ENCODE measurements at places on chromosomes 13 and 19.
A peak's percentile ranks its signal among the peaks of the same experiment; 100 is the strongest.

GRCh38 chr13:111267205-111267604 is 53.2 kb upstream of the TEX29 start:
- no peak for DNase-seq

DNA sequence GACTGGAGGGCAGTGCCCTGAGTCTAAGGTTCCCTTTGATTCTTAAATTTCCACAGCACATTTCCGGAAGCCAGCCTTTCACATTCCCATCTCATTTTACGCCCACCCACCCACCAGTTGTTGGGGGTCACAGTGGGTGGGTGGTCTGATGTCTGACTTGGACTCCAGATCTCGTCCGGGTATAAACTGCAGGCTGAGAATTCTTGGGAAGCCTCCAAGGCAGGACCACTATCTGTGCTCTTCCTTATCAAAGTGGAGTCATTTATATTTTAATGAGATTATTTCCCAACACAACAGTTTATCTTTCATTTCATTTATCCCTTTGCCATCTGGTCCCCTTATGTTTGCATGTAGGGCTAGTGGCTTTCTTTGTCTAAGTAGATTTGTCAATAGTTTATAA is 3.6 kb upstream of the FAM124A start:
- no peak for DNase-seq

- DNase-seq = no peak
Measured at GRCh38 chr19:19652482-19653295, 9.2 kb upstream of the GMIP start.

DNA sequence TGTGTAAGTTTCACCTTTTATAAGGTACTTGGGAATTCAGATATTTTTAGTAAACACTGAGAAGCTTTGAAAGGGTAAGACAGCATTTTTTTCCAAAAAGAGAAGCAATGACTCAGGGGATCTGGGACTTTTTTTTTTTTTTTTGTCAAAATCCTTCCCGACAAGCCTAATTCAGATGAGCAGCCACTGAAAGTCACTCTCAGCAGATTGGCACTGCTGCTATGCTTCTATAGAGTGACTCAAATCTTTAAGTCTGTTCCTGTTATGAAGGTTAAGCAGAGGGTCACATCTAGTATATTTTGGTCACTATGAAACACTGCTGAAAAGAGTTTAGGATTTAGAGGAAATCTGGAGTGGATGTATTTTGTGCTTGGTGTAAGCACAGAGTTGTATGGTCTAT is 571.1 kb downstream of the MYO16 start:
- no peak for DNase-seq

DNA sequence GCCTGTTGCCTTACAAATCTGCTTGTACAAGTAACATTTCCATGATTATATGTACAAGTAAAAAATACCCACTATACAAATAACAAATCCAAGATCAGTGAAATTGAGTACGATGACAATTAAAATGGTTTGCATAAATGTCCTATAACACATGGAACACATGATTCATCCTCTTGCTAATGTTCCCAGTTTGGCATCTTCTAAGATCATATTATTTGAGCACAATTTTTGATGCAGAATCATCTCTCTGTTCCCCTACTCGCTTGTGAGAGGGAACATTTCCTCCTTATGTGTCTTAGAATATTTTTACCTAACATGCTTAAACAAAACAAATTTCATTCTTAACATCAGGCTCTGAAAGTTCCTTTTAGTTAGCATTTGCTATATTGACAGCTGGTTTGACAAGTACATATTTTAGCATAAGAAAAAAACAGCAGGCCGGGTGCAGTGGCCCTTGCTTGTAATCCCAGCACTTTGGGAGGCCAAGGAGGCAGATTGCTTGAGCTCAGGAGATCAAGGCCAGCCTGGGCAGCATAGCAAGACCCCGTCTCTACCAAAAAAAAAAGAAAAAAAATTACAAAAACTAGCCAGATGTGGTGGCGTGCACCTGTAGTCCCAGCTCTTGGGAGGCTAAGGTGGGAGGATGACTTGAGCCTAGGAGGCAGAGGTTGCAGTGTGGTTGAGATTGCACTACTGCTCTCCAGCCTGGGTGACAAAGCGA is 14.2 kb downstream of the ZNF331 start:
- no peak for DNase-seq

DNA sequence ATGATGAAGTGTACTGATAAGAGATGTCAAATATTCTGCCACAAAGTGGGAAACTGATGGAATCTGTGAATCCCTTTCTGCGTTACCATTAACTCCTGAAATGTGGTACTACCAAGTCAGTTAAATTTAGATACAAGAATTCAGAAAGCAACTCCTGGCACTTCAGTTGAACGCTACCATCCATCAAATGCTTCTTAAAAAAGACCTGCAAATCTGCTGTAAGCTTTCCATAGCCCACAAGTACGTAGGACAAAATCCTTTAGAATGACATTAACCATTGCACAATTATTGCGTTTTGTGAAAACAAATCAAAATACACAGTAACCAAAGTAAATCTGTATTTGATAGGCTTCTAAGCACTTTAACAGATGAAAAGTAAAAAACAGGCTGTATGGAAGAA is 5.4 kb downstream of the SMAD9 start:
- no peak for DNase-seq

GRCh38 chr19:6739883-6740588 is 556 bp downstream of the TRIP10 start:
- DNase-seq = no peak

- peak; percentile 26 for DNase-seq
Measured at GRCh38 chr13:77810430-77810829, 108.2 kb downstream of the EDNRB start.

GRCh38 chr13:72004784-72005374 is 137.9 kb upstream of the DACH1 start:
- DNase-seq = no peak

DNA sequence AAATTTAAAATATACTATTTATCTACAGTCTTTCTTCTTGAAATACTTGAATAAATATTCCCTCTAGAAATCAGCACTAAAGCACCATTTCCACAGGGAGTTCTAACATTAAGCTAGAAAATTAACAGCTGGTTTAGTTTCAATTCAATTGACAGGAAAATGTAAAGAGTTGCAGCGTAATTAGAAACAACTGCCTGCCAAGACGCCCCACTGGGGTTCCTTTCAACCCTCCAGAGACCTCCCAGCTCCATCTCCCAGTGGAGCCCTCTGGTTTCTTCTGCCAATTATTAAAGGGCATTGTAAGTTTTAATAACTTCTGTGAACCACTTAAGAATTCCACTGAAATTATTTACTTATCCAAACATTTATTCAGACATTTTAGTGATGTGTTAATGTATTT is 4.2 kb downstream of the GJA3 start:
- DNase-seq = no peak

GRCh38 chr13:25179011-25179410 is 6.9 kb upstream of the AMER2 start:
- DNase-seq = no peak

- DNase-seq = no peak
Measured at GRCh38 chr13:75137911-75138571, 343.9 kb downstream of the TBC1D4 start.

DNA sequence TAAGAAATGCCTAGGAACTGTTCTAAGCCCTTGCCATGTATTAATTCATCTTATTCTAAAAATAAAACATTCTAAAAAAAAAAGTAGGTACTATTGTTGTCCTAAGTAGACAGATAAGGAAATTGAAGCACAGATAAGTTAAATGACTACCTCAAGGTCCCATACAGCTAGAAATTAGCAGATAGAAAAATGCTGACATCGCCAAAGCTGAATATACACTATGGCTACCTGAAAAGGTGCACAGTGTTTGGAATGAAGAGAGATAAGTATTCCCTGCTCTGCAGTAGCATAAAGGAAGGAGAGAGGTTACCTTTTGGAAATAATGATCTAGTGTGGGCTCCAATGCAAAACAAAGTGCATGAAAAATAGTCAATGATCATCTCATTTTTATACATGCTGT is 65.3 kb downstream of the DCT start:
- no peak for DNase-seq

DNA sequence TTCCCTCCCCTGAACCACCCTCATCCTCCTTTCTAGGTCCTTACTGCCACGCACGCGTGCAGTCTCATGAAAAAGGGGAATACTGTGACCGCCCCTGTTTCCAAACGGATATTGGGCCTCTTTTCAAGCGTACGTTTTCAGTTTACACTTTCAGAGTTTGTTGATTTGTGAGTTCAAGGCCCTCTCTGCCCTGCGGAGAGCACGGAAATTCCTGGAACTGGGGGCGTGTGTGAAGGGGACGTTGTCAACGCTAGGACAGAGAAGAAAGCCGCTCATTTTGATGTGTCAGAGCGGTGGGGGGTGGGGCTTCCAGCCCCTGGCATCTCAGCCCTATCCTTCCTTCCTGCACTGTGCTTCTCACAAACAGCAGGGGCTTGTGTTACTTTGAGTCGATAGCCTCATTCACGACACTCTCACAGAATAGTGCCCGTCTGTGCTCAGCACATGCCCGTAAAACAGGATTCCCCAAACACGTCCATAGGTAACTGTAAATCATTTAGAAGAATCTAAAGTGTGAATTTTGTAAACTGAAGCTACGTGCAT is 137.6 kb upstream of the PEG3 start:
- no peak for DNase-seq

GRCh38 chr13:113638806-113639205 is 19.2 kb downstream of the ATP4B start:
- DNase-seq = no peak

DNA sequence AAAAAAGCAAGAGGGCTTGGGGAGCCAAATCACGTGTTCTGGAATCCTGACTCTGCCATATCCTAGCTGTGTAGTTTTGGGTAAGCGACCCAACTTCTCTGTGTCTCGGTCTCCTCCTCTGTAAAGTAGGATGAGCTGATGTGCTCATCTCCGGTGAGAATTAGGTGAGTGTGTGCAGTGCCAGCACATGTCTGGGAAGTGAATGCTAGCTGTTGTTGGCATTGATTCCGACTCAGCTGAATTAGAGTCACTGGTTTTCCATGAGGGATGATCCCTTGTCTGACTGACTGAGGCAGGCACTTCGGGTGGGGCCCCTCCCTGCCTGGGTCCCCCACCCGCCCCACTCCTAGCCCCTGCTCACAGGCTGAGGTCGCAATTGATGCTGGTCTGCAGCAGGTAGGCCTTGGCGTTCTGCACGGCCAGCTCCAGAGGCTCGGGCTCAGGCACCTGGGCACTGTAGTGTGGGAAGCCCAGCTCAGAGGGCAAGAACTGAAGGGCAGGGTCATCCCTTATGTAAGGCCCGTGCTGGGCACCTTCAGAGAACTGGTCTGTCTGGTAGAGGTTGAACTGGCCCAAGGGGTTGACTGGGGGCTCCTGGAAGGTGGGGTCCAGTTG is 835 bp downstream of the RSPH6A start:
- no peak for DNase-seq

GRCh38 chr13:70125693-70126092 is 17.4 kb upstream of the KLHL1 start:
- no peak for DNase-seq

DNA sequence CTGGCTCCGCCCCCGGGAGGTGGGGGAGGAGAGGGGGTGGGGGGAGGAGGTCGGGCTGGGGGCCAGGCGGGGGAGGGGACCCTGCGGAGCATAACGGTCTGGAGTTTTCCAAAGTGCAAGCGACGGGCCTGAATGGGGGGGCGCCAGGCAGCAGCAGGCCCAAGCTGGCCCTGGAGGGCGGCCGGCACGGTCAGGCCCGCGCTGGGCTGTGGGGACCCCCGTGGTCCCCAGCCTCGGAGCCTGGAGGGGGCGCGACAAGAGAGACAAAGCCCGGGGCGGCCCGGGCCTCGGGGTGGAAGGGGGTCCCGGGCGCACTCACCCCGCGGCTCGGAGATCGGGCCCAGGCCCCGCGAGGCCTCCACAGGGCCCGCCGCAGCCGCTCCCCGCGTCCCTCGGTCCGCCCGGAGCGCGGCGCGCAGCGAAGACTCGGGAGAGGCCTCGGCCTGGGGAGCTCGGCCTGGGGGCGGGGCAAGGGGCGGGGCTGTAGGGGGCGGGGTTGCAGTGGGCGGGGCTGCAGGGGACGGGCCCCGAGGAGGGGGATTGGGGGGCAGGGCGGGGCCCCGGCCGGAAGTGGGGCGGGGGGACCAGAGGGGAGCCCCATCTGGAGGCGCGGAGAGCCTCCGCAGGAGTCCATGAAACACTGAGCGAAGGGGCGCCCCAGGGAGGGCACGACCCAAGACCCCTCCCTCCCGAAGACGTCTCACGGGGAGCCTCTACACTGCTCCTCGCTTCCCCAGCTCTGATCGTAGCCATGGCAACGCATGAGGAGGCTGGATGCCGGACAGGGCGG is 47.6 kb downstream of the PTPRS start:
- peak; percentile 42 for DNase-seq

DNA sequence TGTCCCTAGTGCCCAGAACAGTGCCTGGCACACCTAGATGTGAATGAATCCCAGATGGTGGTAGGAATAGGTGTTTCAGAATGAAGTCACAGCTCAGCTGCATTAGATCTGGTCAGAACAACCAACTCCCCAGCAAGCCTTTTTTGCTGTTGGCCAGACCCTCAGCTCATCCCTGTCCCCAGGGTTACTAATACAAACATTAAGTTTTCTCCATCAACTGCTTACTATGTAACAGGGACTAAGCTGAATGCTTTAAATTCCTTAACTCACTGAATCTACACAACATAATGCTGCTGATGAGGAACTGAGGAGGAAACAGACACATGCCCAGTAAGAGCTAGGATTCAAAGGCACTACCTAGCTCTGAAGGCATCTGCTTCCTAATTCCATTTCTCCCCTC is 18.8 kb downstream of the SMG9 start:
- no peak for DNase-seq

GRCh38 chr13:41137951-41138350 is 5.3 kb upstream of the KBTBD6 start:
- no peak for DNase-seq

DNA sequence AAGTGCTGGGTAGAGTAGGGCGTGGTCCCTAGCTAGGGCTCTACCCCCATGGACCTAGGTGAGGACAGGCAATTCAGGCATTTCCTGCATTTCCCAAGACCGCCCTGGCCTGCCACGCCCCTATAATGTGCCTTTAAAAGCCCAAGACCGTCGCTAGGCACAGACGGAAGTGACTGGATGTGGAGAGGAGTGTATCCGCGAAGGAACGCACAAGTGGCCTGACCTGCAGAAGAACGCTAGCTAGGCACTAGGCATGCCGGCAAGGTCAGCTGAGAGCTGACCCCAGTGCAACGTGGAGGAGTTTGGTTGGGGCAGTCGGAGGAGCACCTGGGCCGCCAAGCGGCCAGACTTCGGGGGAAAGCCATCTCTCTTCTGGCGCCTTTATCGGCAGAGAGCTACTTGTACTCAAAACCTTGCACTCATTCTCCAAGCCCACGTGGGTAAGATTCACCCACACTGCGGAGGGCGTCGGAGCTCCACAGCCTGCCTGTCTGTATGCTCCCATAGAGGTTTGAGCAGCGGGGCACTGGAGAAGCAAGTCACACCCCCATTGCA is 370.0 kb downstream of the FGF9 start:
- no peak for DNase-seq

GRCh38 chr19:13189600-13189999 is 39.4 kb downstream of the IER2 start:
- DNase-seq = no peak

GRCh38 chr13:43432958-43433357 is 353.8 kb downstream of the ENOX1 start:
- no peak for DNase-seq
